ENCODE measurements at places on chromosomes 7 and 10.

DNA sequence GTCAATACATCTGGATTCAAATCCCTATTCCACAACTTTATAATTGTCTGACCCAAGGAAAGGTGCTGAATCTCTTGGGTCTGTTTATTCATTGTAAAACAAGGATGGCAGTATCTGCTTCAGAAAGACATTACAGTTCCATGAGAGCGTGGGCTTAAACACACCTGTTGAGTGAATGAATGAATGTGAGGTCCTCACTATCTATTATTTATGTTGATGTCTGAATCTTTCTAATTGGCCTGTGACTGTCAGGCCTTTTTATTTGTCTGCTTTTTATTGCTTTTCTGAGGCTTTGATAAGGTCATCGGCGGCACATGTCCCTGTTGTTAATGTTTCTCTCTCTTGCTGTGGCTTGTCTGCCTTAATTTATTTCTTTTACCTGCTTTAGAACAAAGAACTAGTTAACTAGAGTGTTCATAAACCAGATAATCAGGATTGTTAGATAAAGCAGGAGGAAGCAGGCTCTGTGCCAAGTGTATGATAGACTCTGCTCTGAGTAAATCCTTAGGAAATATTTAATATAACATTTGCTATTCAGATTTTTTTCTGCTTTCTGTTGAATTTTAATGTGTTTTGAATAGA lies 42.3 kb upstream of the CYCS start:
- no peak for DNase-seq

GRCh38 chr7:131338691-131339390 lies 11.2 kb downstream of the MKLN1 start:
- DNase-seq: no peak

DNA sequence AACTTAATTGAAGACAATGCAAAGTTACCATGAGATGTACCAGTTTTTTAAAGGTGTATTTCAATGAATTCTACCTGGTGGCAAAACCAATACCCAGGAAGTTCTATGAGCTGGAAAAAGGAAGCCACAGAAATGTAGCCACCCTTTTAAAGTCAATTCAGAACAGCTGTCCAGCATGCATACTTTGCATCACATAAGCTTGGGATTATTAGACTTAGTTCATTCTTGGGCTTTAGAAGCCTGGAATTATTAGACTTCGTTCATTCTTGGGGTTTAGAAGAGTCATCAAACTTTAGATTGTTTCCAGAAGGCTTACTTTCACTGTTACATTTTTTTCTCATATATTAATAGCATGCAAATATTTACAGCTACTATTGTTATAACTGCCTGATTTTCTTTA lies 20.9 kb downstream of the SLC25A13 start:
- no peak for DNase-seq

GRCh38 chr10:57694956-57695608 lies 572.6 kb downstream of the IPMK start:
- DNase-seq: no peak

DNA sequence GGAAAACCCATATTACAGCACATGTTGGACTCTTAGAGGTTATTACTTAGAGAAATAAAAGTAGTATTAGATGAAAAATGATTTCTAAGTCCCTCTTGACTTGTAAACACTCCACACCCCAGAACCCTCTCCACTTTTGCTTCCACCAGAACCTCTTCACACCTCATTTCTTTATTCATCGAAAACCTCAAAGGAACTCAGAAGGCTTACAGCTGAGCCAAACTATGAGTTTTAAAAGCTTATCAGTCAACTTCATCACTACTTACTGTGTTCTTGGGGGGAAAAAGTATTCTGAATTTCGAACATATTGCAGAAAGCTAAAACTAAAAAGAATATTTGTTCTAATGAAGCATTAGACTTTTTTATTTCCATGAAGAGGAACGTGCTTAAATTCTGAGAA lies 547.8 kb upstream of the STEAP1 start:
- DNase-seq: no peak

DNA sequence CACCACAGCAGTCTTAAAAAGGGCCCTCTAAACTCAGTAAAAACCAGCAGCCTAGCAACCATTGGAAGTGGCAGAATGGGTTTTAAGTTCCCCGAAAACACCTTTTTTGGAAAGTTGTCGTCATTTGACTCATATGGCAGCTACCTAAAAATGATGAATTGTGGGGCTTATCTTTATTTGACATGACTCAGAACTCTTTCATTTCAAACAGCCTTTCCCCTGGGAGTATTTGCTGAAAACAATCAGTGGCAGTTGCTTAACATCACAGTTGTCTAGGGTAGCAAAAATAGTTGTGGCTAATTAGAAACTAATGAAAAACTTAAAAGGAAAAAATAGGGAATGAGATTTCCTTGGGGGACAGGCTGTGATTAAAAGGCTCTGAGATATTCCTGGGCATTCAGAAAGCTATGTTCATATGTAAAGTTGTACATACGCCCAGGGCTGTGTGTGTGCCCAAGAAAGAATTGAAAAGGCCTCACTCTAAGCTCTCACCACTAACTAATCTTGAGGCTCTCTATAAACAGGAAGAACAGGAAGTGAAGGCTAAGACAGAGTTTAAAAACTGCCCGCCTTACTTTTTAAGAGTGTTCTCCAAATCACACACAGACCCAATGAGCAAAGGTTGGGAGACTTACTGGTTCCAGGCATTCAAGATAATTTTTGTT lies 81.7 kb upstream of the HECTD2 start:
- DNase-seq: no peak

GRCh38 chr10:89845541-89846280 lies 144.3 kb downstream of the KIF20B start:
- DNase-seq: no peak

DNA sequence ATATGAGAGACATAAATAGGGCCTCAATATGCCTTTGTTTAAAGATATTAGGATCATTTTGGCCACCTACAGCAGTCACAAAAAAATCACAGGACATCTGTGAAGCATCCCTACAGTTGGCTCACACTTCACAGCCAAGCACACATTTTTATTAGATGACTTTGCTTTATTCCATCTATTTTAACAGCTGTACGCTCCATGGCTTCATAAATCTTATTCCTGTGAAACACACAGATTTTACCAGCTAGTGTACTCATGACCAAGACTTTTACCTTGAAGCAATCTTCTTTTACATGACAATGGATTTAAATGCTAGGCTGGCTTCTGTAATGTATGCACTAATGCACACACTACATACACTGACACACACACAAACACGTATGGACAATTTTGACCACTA lies 254.8 kb upstream of the PITRM1 start:
- DNase-seq: no peak

GRCh38 chr7:151311294-151311864 lies 30.2 kb upstream of the NUB1 start:
- DNase-seq: no peak

DNA sequence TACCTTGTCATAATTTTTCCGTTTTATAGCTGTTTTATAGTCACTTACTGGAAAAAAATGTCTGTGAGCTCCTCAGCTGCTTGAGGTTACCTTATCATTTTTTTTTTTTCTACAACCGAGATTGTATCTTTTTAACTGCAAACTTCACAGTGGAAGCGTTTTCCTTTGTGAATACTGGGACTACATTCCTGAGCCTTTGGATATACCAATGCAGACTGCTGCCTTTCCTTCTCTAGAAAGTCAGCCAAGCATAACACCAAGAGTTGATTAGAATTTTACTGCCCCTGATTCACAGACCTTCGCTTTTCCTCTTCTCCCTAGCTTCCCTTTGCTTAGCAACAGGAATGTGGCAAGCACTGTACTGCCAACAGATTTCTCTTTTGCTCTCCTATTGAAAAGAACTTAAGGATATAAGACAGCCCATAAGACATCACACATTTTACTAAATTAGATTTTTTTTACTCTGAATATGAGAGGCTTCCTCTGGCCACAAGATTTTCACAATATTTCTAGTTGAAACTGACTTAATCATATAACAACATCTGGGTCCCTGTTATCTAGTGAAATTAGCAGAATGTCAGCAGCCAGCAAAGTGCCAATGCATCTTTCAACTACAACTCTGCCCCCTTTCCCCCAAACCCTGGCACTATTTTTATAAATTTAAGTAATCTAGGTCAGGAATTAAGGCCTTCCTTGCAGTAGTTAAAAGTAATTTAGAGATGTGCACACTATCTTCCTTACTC lies 170.6 kb downstream of the PRKG1 start:
- DNase-seq: no peak

DNA sequence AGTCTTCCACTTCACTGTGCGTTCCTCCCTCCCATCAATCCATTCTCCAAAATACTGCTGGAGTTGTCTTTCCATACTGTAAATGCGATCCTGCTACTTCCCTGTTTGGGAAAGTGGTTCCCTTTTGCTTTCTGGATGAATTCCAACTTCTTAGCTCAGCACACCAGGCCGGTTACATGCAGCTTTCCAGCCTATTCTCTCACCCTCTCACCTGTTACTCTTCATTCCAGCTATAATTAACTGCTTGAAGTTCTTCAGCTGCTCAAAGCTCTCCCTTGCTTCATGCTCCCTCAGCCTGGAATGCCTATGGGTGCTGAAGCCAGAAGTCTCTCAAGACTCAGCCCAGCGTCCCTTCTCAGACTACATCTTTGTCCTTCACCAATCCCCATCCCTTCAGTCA lies 6.0 kb upstream of the ZNRF2 start:
- no peak for DNase-seq

DNA sequence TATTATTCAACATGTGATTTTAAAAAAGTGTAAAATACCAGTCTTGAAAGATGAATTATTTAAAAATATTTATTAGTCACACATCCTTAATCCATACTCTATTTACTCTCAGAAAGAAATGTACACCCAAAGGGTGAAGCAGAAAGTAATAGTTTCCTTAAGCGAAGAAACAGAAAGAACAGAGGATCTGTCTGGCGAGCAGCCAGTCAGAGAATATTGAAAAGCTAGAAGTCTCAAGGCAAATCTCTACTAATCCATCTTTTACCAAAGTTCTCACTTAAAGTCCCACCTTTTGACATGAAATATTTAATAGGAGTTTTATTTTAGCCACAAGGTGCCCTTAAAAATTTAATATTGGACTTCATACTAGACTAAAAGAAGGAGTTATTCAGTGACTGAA lies 46.7 kb downstream of the MKX start:
- no peak for DNase-seq

GRCh38 chr10:103049237-103049636 lies 131.1 kb downstream of the CNNM2 start:
- no peak for DNase-seq

DNA sequence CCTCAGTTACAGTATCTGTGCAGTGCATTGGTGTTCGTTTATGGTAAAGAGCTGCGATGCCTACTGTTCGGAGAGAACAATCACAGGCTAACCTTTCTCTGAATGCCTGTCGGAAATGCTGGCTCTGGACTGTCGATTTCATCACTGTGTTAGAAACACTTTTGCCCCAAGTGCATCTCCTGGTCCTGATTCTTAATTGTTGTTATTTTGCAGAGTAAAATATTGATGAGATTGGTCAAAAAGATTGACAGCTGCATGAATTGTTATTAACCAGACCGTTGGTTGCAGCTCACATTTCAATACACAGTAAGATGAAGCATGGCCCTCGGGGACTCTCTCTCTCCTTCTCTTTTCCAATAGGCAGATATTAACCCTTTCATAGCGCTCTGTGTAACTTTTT lies 557.4 kb upstream of the ADARB2 start:
- no peak for DNase-seq

GRCh38 chr7:47577321-47577919 lies 4.5 kb downstream of the TNS3 start:
- no peak for DNase-seq

DNA sequence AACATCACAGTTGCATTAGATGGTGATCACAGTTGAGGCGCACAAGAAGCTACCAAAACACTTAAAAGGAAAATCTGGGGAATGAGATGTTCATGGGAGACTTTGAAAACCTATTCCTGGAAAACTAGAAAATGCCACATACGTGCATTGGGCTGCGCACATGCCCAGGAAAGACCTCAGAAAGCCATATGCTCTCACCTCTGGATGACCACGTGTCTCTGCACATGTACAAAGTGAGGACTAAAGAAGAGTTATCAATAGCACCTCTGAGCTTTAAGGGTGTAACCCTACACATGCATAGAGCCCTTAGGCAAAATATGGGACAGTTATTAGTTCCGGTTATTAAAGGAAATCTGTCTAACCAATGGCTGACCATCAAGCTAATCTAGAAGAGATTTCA lies 77.7 kb downstream of the CRPPA start:
- no peak for DNase-seq

DNA sequence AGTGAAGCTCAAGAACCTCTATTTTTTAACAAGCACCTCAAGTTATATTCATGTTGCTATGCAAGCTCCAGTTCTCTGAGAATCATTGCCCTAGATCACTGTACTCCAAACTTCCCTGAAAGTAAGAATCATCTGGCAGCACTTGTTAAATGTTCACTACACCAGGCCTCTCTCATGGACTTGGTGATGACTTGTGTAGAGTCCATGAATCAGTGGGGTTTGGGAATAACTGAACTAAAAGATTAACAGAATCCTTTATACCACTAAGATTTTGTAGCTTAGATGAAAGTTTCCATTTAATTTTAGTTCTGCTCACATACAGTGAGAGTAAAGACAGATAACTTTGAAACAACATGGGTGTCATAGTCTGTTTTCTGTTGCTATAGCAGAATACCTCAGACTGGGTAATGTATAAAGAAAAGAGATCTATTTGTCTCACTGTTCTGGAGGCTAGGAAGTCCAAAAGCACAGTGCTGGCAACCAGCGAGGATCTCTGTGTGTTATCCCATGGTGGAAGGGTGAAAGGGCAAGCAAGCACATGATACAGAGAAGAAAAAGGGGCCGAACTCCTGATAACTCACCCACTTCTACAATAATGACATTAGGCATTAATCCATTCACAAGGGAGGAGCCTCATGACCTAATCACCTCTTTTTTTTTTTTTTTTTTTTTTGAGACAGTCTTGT lies 27.9 kb upstream of the AOAH start:
- no peak for DNase-seq

- no peak for DNase-seq
These were observed 520.8 kb downstream of the REEP3 start for GRCh38 chr10:64041989-64042490.

- DNase-seq: no peak
These were observed 125.3 kb downstream of the DYNC1I1 start for GRCh38 chr7:95897557-95898251.
